ENCODE measurements at places on chromosomes 4 and X.

- no peak for DNase-seq
Observed at GRCh38 chr4:121594796-121595526, 101.8 kb downstream of the ANXA5 start.

- DNase-seq: no peak
Observed at GRCh38 chr4:58602022-58602421, 1491.8 kb upstream of the IGFBP7 start.

- no peak for DNase-seq
Observed at GRCh38 chr4:114156371-114156770, 176.9 kb upstream of the ARSJ start.

- no peak for DNase-seq
Observed at GRCh38 chr4:136383082-136383481, 1149.2 kb downstream of the PCDH18 start.

- no peak for DNase-seq
Observed at GRCh38 chr4:7336732-7337131, 98.0 kb downstream of the PSAPL1 start.

GRCh38 chrX:40058719-40059118 lies 39.0 kb downstream of the BCOR start:
- no peak for DNase-seq

- DNase-seq: no peak
Observed at GRCh38 chrX:545452-545885, 85.1 kb upstream of the SHOX start.

DNA sequence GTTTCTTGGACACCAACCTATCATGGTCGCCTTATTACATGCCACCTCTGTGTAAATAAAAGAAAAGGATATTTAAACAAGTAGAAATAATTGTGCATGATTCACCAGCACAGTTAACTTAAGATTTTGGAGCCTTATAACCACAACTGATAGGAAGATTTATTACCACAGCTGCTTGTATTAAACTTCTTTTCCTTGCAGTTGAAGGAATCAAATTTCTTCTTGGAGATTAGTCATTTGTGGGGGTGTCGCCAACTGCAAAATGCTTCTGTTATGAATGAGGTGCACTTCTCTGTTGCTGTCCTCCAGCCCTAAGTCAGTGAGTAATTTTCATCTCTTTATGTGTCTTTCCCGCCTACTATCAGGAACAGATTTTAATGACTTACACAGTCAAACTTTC lies 73.3 kb downstream of the OR13H1 start:
- DNase-seq: no peak

DNA sequence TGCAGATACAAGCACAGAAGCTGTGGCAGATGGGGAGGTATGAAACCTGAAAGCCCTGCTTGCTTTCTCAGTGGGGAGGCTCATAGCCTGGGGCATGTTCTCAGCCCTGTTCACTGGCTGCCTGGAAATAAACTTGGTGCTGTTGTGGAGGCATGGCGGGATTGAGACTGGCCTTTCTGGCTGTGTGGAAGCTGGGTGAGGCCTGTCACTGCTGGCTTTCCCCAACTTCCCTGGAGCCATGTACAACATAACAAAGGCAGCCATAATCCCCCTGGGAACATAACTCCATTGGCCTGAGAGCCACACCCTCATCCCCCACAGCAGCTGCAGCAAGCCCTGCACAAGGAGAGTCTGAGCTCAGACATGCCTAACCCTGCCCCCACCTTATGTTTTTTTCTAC lies 237.7 kb upstream of the TLL1 start:
- no peak for DNase-seq

DNA sequence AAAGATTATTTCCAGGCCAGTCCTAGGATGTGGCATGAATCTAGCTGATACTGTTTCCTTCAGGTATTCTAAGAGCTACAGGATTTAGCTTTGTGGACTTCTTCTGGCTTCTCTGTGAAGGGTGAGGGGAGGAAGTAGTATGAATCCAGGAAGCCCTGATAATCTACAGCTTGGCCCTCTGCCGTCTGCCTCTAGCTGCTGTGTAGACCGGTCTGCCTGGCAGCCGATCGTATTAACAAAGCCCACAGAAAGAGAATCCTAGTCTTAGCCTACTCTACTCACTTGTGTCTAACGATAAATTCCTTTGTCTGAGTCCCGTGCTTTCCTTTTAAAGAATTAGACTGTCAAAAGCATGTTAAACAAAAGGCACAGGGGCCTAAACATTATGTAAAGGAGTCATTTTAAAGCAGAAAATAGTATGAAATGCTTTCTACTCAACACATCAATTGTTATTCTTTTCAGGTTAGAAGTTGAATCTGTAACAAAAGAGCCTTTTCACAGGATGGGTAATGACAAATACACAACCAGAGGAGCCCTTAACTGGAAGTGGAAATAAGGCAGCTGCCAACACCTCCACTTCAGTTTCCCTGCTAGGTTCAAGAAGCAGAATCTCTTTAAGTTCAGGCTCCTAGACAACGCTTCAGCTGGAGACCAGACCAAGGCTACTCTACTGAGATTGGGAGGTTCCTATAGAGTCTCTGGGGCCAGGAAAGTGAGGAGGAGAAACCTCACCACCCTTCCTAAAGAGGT lies 48.9 kb upstream of the UCP1 start:
- no peak for DNase-seq

GRCh38 chr4:17664755-17665154 lies 50.3 kb downstream of the MED28 start:
- DNase-seq: no peak

- DNase-seq: no peak
Observed at GRCh38 chrX:24759786-24760185, 66.1 kb downstream of the POLA1 start.

DNA sequence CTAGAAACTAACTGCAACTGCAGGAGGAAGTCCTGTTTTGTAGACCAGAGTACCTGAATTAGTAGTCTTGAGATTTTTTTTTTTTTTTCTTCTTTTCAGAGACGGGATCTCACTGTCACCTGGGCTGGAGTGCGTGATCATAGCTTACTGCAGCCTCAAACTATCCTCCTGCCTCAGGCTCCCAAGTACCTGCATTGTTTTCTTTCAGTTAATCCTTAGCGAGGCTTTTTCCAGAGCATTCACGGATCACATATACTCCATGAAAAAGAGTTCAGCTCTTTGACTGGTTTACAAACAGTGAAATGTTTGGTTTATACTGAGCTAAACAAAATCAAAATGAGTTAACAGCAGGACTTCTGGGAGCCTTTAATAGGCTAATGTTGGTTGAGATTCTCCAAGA lies 45.8 kb downstream of the KLHL15 start:
- no peak for DNase-seq

GRCh38 chr4:113760094-113760794 lies 1.3 kb downstream of the CAMK2D start:
- DNase-seq: peak; percentile 58

- no peak for DNase-seq
Observed at GRCh38 chr4:106425576-106425975, 57.0 kb upstream of the GIMD1 start.

- DNase-seq: no peak
Observed at GRCh38 chr4:69591364-69591763, 48.1 kb downstream of the UGT2A2 start.

DNA sequence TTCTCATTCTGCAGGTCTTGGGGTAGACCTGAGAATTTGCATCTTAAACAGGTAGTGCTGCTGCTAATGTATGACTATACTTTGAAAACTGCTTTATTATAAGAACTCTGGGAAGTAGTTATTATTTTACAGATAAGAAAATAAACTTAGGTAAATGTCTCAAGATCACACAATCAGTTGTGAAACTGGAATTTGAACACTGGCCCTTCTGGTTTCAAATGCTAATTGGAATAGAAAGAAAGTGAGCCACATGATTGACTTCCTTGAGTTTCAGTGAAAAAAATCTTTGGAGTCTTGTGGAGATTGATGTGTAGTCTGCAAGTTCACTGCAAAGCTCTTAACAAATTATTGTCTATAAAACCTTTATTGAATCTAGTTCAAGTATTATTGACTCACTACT lies 44.5 kb downstream of the FTHL17 start:
- DNase-seq: no peak

GRCh38 chrX:132127743-132128142 lies at the start of gene FRMD7:
Gene FRMD7, minus strand, starts transcription at chrX:132128020. Its CDS starts 176 bp downstream, at chrX:132127844.
- no peak for DNase-seq

GRCh38 chr4:48311896-48312295 lies 29.4 kb upstream of the SLAIN2 start:
- DNase-seq: no peak

DNA sequence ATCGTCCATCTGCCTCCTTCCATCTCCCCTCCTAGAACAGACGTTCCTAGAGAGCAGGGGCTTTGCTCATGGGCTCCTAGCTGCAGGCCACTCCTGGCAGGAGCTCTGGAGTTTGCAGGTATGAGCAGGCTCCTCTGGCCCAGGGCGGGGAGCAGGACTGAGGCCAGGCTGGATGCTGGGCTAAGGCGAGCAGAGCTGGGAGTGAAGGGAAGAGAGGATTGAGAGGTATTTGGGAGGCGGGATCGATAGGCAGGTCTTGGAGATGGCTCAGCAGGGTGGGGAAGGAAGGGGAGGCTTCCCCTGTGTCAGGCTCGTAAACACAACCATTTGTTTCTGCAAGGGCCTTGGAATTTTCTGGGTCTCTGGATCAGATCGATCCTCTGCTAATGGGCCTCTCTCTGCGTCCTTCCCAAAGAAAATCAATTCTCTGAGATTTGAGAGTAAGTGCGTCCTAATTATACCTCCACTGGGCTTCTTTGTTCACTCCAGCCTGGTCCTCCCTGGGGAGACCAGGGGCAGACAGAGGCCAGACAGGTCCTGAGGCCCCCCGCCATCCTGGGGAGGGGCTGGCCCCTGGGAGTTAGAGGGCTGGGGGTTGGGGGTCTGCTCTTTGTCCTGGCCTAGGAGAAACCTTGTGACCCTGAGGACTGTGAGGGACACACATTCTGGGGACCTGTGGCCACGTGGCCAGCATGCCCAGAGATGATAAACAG lies 94.8 kb upstream of the PSAPL1 start:
- DNase-seq: no peak

DNA sequence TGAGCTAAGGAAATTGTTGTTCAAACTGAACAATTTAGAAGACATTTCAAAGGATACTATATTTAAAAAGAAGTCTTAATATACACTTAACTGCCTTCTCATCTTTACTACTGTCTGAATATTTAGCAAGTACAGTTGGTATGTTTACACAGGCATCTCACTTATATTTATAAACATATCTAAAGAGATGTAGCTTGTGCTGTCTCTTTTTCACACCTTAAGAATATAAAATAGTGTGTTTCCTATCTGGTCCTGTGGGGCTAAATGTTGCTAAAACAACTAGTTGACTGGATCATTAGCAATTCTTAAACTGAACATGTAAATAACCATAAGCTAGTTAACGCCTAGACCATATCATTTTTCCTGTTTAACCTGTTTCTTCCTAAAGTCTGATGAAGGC lies 336.3 kb downstream of the PPP3CA start:
- no peak for DNase-seq

- DNase-seq: no peak
Observed at GRCh38 chr4:43607400-43607799, 714.9 kb downstream of the GRXCR1 start.

GRCh38 chrX:17078031-17078720 lies 131.7 kb downstream of the REPS2 start:
- DNase-seq: no peak

DNA sequence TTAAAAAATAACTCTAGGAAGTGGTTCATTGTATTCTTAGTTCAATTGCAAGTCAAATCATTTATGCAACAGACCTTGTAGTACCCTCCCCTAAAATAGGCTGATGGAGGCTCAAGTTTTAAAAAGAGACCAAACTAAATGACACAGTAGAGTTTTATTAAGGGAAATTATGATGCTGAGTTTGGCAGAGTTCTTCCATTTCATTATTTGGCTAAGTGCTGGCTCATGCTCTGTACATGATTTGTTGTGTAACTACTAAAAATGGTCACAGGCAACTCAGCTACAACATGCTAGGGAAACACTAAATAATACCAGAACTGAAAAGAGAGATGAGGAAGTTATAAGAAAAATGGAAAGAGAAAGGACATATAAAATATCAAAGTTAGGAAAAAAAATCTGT lies 96.1 kb upstream of the TFDP3 start:
- no peak for DNase-seq

DNA sequence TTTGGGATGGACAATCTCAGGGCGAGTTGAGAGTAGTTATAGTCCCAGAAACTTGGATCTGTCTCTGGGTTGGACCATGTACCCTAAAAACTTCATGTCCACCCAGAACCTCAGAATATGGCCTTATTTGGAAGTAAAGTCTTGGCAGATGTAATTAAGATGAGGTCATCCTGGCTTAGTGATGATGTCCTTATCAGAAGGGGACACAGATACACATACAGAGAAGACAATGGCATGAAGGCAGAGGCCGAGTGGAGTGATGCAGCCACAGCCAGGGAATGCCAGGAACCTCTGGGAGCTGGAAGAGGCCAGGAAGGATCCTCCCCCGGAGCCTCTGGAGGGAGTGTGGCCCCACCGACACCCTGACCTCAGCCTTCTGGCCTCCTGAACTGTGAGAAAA lies 61.2 kb upstream of the STX18 start:
- DNase-seq: no peak

DNA sequence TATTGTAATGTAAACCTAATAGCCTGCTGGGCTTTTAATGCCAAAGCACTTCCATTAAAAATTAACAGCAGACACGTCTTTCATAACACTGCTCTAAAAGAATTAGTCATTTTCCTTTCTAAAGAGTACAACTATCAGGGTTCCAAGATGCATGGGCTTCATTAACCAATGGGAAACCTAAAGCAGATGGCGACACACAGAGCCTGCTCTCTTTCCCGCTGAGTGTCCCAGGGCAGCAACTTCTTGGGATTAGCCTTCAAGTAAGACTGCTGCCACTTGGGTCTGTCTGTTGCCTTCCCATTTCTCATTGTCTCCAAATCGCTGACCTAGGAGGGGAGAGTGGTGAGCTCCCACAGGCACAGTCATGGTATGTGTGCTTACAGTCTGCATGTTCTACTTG lies 14.0 kb upstream of the PHKA2 start:
- DNase-seq: no peak
